Erythroblast (primary cell): ENCODE measurements at places on chromosomes 1 and 21.

- no peak for DNase-seq
Observed at GRCh38 chr1:174892016-174892415, 107.7 kb upstream of the CACYBP start.

DNA sequence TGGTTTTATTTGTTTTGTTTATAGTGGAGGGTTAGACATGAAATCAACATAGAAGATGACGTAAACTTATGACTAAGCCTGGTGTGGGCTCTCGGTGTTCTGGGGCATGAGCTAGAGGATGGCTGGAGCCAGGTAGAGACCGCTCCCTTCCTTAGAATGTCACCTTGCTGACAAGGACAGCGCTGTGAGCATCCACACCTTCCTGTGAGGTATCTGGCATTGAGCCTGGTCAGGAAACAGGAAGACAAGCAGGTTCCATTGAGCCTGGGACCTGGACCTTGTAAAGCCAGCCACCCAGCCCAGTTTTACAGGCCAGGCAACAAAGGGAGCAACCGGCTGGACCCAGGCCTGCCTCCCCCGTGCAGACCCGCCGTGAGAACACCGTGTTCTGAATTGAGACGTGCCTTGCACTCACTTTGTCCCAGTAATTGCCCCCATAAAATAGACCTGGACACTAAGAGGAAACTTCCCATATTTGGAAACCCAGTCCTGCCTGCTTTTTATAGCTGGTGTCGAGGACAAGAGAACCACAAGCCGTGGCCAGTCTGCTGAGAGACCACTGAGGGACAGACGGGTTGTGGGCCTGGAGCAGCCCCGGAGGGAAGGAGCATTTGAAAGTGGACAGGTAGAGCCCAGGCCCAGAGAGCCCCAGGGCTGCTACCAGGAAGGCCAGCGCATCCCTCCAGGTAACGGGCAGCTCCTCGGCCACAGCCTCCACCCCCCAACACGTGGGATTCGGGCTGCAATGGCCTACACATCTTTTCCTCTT lies 78.0 kb downstream of the PDE9A start:
- no peak for DNase-seq

- DNase-seq, result no peak
Observed at GRCh38 chr1:2984399-2985061, 36.7 kb upstream of the ACTRT2 start.

DNA sequence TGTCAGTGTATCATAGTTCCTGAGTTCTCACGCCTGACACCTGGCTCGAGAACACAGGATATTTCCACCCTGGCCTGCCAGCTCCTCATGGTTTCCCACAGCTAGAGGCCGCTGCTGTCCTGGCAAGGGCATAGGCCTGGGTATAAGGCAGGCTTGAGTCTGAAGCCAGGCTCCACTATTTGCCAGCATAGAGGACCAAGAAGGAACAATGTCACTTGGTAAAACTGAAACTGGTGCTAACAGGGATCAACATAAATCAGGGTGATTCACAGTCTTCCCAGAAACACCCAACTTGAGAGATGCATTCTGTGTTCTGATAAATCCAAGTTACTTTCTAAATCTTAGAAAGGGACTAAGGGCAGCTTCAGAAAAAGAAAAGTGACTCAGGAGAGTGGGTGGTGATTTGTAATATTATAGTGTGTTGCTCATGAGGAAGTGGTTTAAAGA lies 6.9 kb upstream of the S100A2 start:
- peak; percentile 56 for DNase-seq

GRCh38 chr1:231918239-231919015 lies 291.8 kb downstream of the DISC1 start:
- no peak for DNase-seq
